ENCODE measurements at places on chromosomes 2 and 18. TPM values are rescaled to one million over a fixed set of nuclear protein-coding genes. Genes with fewer than 3 reads are reported as not detected.

Gene MC5R
- total RNA-seq = not detected

Gene ITPRIPL1
- 12.2 TPM for total RNA-seq

Gene SMC6
- total RNA-seq = 43.8 TPM

Gene SFTPB
- total RNA-seq = 5.6 TPM

Gene ITGA4
- total RNA-seq = 0.36 TPM

Gene CNTNAP5
- not detected for total RNA-seq

Gene DSG4
- total RNA-seq = not detected

Gene ADAM23
- total RNA-seq = 0.18 TPM

Gene CFC1
- not detected for total RNA-seq

Gene POTEJ
- total RNA-seq = not detected

DNA sequence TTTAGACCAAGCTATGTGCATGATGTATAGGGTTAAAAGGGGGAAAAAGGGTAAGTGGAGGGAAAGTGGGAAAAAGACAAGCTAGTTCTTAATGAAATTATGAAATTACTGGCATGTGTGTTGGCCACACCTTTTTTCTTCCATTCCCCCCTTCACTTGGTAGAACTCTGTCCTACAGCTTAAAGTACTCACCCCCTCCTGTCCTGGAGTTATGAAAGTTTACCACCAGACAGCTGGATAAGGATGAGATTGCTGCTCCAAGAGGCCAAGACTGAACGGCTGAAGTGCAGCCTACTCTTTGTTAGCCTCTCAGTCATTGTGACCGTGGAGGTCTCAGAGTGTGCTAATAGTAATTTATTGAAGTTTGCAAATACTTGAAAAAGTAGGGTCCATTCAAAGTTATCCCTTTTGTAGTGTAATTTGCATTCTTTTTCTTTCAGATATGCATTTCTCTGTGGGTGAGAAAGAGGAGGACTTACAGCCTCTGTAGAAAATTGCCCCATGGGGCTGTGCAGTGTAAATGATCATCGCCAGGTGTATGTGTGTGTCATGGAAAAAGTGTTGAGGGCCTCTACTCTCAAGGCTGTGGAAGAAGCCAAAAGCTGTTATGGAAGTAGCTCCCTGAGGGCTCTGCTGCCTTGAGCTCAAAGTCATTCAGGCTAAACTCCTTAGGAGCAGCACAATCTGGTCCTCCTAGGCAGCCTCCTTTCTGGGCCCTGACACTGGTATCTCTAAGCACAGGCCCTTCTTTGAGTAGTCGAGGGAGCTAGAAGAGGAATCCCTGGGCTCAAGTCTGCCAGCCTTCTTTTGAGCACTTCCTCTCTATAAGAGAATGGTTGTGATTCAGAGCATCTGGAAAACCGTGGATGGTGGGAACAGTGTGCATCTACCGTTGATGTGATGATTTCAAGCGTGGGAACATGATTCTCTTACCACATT is 46.2 kb downstream of the LHCGR start:
- no peak overlapping the region for H3K27ac ChIP-seq
- H3K27me3 ChIP-seq = peaks cover 3% of the 10 kb centered on the region
- H3K4me3 ChIP-seq = no peak overlapping the region
- H3K4me1 ChIP-seq = no peaks in the 10 kb centered on the region

GRCh38 chr2:222790932-222791331 is 69.9 kb upstream of the ACSL3 start:
- no peak overlapping the region for H3K4me3 ChIP-seq
- no peak for DNase-seq
- H3K36me3 ChIP-seq = no peaks in the 10 kb centered on the region
- no peak overlapping the region for H3K27ac ChIP-seq
- H3K4me1 ChIP-seq = no peaks in the 10 kb centered on the region

GRCh38 chr2:85133751-85134254 is 611 bp downstream of the TCF7L1 start:
- H3K27me3 ChIP-seq = no peaks in the 10 kb centered on the region
- H3K4me3 ChIP-seq = peak overlapping the region; percentile 66
- DNase-seq = no peak
- H3K4me1 ChIP-seq = peaks cover 11% of the 10 kb centered on the region

GRCh38 chr2:149894226-149894625 is 306.7 kb upstream of the MMADHC start:
- no peak overlapping the region for H3K4me3 ChIP-seq
- H3K27ac ChIP-seq = no peak overlapping the region
- H3K27me3 ChIP-seq = no peaks in the 10 kb centered on the region

- H3K27me3 ChIP-seq = no peaks in the 10 kb centered on the region
- no peaks in the 10 kb centered on the region for H3K36me3 ChIP-seq
- H3K27ac ChIP-seq = no peak within 1 kb of the TSS
- no peak for DNase-seq
Observed at GRCh38 chr2:218418717-218419458, at the start of gene VIL1. VIL1 (plus strand) TSS chr2:218419123; CDS start chr2:218423779, 4,656 bp downstream.

- H3K27me3 ChIP-seq = no peaks in the 10 kb centered on the region
- H3K27ac ChIP-seq = no peak overlapping the region
- H3K36me3 ChIP-seq = no peaks in the 10 kb centered on the region
- no peak overlapping the region for H3K4me3 ChIP-seq
- no peaks in the 10 kb centered on the region for H3K4me1 ChIP-seq
Observed at GRCh38 chr2:21406911-21407310, 283.1 kb downstream of the TDRD15 start.

GRCh38 chr2:189147361-189147760 is 32.2 kb downstream of the COL5A2 start:
- H3K36me3 ChIP-seq = no peaks in the 10 kb centered on the region
- H3K4me3 ChIP-seq = no peak overlapping the region
- peak overlapping the region; percentile 89 for H3K27ac ChIP-seq
- no peaks in the 10 kb centered on the region for H3K27me3 ChIP-seq
- DNase-seq = no peak

GRCh38 chr2:159640176-159640575 is 23.8 kb upstream of the BAZ2B start:
- H3K36me3 ChIP-seq = no peaks in the 10 kb centered on the region
- H3K27ac ChIP-seq = no peak overlapping the region
- H3K4me3 ChIP-seq = no peak overlapping the region

GRCh38 chr2:232170396-232170795 is 208.2 kb upstream of the ALPP start:
- no peaks in the 10 kb centered on the region for H3K27me3 ChIP-seq
- H3K27ac ChIP-seq = no peak overlapping the region
- no peak for DNase-seq
- no peaks in the 10 kb centered on the region for H3K36me3 ChIP-seq

GRCh38 chr2:240227538-240228428 is 87.3 kb upstream of the OTOS start:
- H3K4me1 ChIP-seq = no peaks in the 10 kb centered on the region
- H3K27me3 ChIP-seq = peaks cover 4% of the 10 kb centered on the region
- no peak overlapping the region for H3K4me3 ChIP-seq
- H3K36me3 ChIP-seq = no peaks in the 10 kb centered on the region
- H3K27ac ChIP-seq = no peak overlapping the region

DNA sequence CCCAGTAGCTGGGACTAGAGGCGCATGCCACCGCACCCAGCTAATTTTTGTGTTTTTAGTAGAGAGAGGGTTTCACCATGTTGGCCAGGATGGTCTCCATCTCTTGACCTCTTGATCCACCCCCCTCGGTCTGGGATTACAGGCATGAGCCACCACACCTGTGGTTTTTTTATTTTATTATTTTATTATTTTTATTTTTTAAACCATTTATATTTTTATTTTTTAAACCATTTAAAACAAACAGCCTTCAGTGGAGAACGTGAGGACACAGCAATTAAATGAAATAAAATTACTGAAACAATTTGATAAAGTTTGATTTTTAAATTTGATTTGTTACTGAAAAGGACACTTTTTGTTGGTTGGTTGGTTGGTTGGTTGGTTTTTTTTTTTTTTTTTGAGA is 181.0 kb downstream of the AGAP1 start:
- DNase-seq = no peak
- no peaks in the 10 kb centered on the region for H3K27me3 ChIP-seq
- H3K4me1 ChIP-seq = peaks cover 10% of the 10 kb centered on the region
- no peak overlapping the region for H3K4me3 ChIP-seq

DNA sequence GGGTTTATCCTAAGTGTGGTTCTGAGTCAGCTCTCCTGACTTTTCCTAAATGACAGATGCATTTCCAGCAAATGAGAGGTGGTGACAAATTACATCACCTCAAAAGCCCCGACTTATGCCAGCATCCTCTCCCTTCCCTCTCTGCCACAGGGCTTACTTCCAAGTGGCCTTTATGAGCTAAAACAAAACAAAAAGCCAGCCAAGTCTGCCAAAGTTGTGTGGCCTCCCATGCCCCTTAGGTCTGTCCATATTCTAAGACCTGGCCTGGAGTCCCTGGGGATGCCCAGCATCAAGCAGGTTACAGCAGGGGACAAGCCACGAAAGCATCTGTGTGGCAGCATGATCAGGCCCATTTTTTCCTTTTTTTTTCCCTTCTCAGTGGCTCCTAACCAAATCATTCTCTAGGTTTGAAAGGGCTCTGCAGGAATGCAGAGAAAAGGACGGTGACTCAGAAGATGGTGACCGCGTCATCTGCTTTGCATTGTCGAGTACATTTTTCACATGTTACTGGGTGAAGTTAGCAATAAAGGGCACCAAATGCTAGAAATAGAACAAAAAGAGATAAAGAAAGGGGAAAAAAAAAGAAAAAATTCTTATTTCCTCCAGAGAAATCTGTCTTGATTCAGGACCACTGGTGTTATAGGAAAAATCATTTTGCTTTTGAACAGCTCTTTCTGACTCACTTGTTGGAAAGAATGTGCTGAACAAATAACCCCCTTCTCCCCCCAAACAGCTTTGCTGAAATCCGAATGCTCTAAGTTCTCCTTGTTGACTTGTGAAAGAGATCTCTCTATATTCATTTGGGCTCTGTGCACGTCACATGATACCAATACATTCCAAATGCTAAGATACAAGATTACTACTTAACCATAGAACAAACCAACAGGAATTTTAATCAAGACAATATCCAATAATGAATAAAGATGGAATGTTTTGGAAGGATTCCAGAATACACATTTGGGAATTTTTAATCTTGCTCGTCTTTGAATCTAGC is 178.7 kb downstream of the EN1 start:
- peak; percentile 84 for DNase-seq
- H3K27me3 ChIP-seq = no peaks in the 10 kb centered on the region
- H3K27ac ChIP-seq = no peak overlapping the region
- H3K36me3 ChIP-seq = no peaks in the 10 kb centered on the region
- no peaks in the 10 kb centered on the region for H3K4me1 ChIP-seq
- no peak overlapping the region for H3K4me3 ChIP-seq

DNA sequence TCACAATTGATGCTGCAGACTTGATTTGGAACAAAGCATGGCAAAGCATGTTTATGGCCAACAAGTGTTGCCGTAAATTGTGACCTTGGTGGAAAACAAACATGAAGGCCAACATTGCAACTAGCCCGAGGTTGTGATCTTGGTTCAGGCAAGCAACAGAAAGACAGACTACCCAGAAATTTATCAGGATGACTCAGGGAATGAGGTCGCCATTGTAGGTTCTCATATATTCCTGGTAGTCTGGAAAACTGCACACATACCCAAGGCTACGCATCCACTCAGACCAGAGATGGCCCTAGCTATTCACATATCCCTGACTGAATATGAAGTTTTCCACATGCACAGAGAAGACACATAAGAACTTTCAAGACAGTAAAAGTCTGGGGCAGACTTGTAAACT is 30.1 kb downstream of the CYP1B1 start:
- DNase-seq = no peak
- no peak overlapping the region for H3K4me3 ChIP-seq
- peaks cover 2% of the 10 kb centered on the region for H3K27me3 ChIP-seq
- no peak overlapping the region for H3K27ac ChIP-seq

DNA sequence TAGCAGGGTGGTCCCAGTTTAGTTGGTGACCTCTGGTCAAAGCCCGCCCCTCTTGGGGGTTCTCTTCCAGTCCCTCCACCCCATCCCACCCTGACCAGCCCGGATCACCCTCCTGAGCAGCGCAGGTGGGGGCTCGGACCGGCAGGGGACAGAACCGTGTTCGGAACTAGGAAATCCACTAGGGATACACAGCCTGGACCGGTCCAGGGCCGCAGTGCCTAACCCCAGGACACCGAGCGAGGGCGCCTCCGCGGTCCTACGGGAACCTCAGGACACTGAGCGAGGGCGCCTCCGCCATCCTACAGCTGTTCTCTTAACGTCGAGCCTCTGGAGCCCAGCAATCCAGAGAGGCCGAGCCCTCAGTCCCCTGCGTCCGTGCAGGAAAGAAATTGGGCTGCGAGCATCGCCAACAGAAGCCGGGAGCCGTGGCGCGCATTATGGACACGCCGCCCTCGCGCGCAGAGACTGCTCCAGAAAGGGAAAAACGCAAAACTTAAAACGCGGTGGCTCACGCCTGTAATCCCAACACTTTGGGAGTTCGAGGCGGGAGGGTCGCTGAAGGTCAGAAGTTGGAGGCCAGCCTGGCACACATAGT is 8.5 kb downstream of the RAX start:
- H3K4me1 ChIP-seq = no peaks in the 10 kb centered on the region
- H3K36me3 ChIP-seq = no peaks in the 10 kb centered on the region
- peaks cover 9% of the 10 kb centered on the region for H3K27me3 ChIP-seq

DNA sequence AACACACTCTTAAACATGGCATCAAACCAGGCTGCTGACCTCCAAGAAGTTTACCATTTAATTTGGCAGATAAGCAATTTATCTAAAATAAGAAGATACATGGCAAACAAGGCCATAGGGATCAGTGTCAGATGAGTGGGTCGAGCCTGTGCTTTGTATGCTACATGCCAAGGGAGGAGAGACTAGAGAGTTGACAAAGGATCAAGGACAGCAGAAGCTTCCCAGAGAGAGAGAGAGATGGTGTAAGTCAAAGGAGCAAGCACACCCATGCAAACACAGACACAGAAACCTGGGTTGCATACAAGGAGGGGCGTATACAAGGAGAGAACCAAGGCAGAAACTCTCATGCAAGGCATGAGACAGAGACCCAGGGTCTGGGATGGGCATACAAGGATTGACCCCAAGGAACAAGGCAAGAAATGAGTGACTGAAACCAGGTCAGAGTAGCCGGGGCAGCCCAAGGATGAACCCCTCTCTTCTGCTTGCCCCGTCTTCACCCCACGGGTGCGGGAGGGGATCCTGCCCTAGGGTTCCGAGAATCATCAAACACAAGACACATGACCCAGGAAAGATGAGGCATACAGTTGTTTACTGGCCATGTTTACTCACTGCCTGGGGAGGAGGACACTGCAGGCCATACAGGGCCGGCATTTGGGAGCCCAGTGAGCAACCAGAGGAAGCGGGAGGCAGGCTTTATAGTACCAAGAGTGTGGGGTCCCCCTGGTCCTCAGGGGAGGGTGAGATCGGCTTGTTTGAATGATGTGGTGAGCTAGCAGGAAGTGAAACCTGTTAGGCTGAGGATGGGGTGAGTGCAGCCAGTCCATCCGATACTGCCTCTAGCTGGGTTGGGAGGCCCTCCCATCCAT is 529.2 kb upstream of the ID2 start:
- H3K4me1 ChIP-seq = no peaks in the 10 kb centered on the region
- no peaks in the 10 kb centered on the region for H3K27me3 ChIP-seq
- no peak for DNase-seq
- no peaks in the 10 kb centered on the region for H3K36me3 ChIP-seq
- no peak overlapping the region for H3K4me3 ChIP-seq

All from Panc1 (cell line).